Smooth muscle cell of bladder (primary cell): ENCODE measurements at places on chromosomes 16 and 17. TPM values are rescaled to one million over a fixed set of nuclear protein-coding genes. Genes with fewer than 3 reads are reported as not detected.

Gene NECAB2
- total RNA-seq, result 0.14 and 0.18 TPM in 2 replicates

Gene P2RX5
- 0.71 and 1.2 TPM in 2 replicates for total RNA-seq

Gene LITAF
- 57.9 and 100 TPM in 2 replicates for total RNA-seq

Gene UMOD
- total RNA-seq, result not detected in 2 replicates

Gene DHX40
- 66.7 and 71.0 TPM in 2 replicates for total RNA-seq

Gene HOXB6
- total RNA-seq, result 0.09 TPM in 1 of 2 replicates, not detected in the other

Gene CRYBA1
- not detected in 2 replicates for total RNA-seq

Gene STAC2
- not detected in 2 replicates for total RNA-seq

Gene TAOK1
- 49.2 and 49.6 TPM in 2 replicates for total RNA-seq

Gene SLC16A5
- total RNA-seq, result 6.1 and 11.0 TPM in 2 replicates

Gene PDK2
- total RNA-seq, result 16.6 and 21.4 TPM in 2 replicates

Gene PRR29
- total RNA-seq, result 0.28 and 0.57 TPM in 2 replicates

Gene HP
- not detected in 2 replicates for total RNA-seq

Gene KRT14
- total RNA-seq, result 0.14 and 0.18 TPM in 2 replicates

Gene TMEM100
- 1.8 and 10.7 TPM in 2 replicates for total RNA-seq

Gene SMYD4
- total RNA-seq, result 5.1 and 7.0 TPM in 2 replicates

Gene ACSM2A
- total RNA-seq, result not detected in 2 replicates

Gene GP2
- total RNA-seq, result not detected in 2 replicates

Gene KCTD11
- total RNA-seq, result 6.8 and 16.4 TPM in 2 replicates

Gene KRT36
- total RNA-seq, result not detected in 2 replicates

Gene CCDC144A
- total RNA-seq, result 1.1 and 3.5 TPM in 2 replicates

Gene EPX
- not detected in 2 replicates for total RNA-seq

Gene FGF11
- 0.71 and 3.4 TPM in 2 replicates for total RNA-seq

Gene KRTAP17-1
- not detected in 2 replicates for total RNA-seq

Gene TK1
- 25.8 and 33.8 TPM in 2 replicates for total RNA-seq

Gene LGALS9B
- total RNA-seq, result not detected in 2 replicates

Gene PABPN1L
- total RNA-seq, result not detected in 2 replicates

Gene NSMCE1
- 130 and 165 TPM in 2 replicates for total RNA-seq

Gene TMEM106A
- total RNA-seq, result 1.1 and 1.7 TPM in 2 replicates

Gene KCNG4
- total RNA-seq, result not detected in 2 replicates

Gene CCL17
- total RNA-seq, result not detected in 2 replicates

Gene PPP1R27
- total RNA-seq, result not detected in 2 replicates

Gene SPATA32
- 0.09 and 0.14 TPM in 2 replicates for total RNA-seq

Gene GP1BA
- total RNA-seq, result not detected in 2 replicates

Gene SLC5A10
- under 0.01 and 0.09 TPM in 2 replicates for total RNA-seq

Gene SKA2
- 30.9 and 34.0 TPM in 2 replicates for total RNA-seq

Gene KRTAP4-4
- total RNA-seq, result not detected in 2 replicates

Gene YPEL2
- total RNA-seq, result 9.7 and 15.4 TPM in 2 replicates

Gene KPNB1
- total RNA-seq, result 247 and 292 TPM in 2 replicates

Gene TBC1D3I
- 0.09 and 0.28 TPM in 2 replicates for total RNA-seq

Gene EVPL
- total RNA-seq, result under 0.01 TPM in 2 replicates

Gene GAS7
- 15.6 and 17.5 TPM in 2 replicates for total RNA-seq

Gene ZNF267
- 7.5 and 8.2 TPM in 2 replicates for total RNA-seq

Gene MAFG
- 13.7 and 17.0 TPM in 2 replicates for total RNA-seq

Gene VKORC1
- 84.6 and 122 TPM in 2 replicates for total RNA-seq

Gene TSPAN10
- total RNA-seq, result 0.57 and 2.1 TPM in 2 replicates

Gene NMT1
- total RNA-seq, result 64.7 and 94.2 TPM in 2 replicates

Gene GAST
- total RNA-seq, result not detected in 2 replicates

Gene PRSS8
- under 0.01 TPM in 1 of 2 replicates, not detected in the other for total RNA-seq

Gene MYO1D
- 30.2 and 33.1 TPM in 2 replicates for total RNA-seq

Gene C17orf50
- not detected in 2 replicates for total RNA-seq

Gene DRC3
- total RNA-seq, result 0.55 and 0.71 TPM in 2 replicates

Gene CALB2
- total RNA-seq, result 0.28 and 0.92 TPM in 2 replicates
